Breast epithelium (tissue), 4 donors: ENCODE measurements at places on chromosomes 7 and 10.

DNA sequence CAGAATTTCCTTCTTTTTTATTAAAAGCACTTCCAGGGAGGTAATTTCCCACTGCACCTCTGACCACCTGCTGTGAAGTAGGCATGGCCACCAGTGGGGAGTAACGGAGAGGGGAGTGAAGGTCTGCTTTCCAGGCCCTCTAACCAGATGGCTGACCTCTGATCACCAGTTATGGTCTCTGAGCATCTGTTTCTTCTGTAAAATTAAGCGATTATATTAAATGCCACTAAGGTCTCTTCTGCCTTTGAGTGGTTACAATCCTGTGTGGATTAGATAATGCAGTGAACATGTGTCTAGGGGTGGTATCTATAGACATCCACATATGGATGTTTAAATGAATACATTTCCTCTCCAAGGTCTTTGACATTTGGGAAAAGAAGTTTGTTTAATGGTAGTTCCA, 199.6 kb downstream of the HERPUD2 start:
- H3K27ac ChIP-seq, result no peak overlapping the region
- peaks cover 6% of the 10 kb centered on the region for H3K27me3 ChIP-seq
- no peak for DNase-seq
- H3K4me1 ChIP-seq, result no peaks in the 10 kb centered on the region
- H3K36me3 ChIP-seq, result no peaks in the 10 kb centered on the region
- H3K4me3 ChIP-seq, result no peak overlapping the region

GRCh38 chr7:72453471-72453870, 41.3 kb upstream of the CALN1 start:
- no peaks in the 10 kb centered on the region for H3K36me3 ChIP-seq
- no peak for DNase-seq
- no peak overlapping the region for H3K27ac ChIP-seq
- H3K4me1 ChIP-seq, result no peaks in the 10 kb centered on the region
- H3K4me3 ChIP-seq, result no peak overlapping the region

GRCh38 chr10:96216775-96217174, 54.6 kb downstream of the BLNK start:
- no peaks in the 10 kb centered on the region for H3K36me3 ChIP-seq
- DNase-seq, result no peak
- H3K4me1 ChIP-seq, result no peaks in the 10 kb centered on the region
- H3K27ac ChIP-seq, result no peak overlapping the region
- H3K27me3 ChIP-seq, result no peaks in the 10 kb centered on the region

DNA sequence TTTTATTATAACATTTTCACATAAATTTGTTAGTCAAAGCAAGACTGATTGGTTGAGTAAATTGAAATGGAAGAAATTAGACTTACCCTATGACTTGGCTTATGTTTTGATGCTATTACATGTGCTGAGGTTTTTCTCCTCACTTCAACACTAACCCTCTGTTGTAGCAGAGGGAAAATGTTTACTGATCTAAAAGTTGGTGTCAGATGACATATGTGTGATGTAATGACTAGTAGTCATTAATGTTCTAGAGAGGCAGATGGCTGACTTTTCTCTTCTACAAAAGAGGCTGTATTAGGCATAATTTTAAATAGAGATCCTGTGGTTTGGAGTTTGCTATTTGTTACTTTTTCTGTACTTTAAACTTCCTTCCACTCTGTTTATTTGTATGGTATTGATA, 266.0 kb downstream of the BBS9 start:
- H3K27ac ChIP-seq, result no peak overlapping the region
- DNase-seq, result no peak
- H3K4me1 ChIP-seq, result no peaks in the 10 kb centered on the region
- no peak overlapping the region for H3K4me3 ChIP-seq

GRCh38 chr10:125213541-125214282, 53.3 kb upstream of the CTBP2 start:
- H3K27ac ChIP-seq, result no peak overlapping the region
- H3K4me1 ChIP-seq, result no peaks in the 10 kb centered on the region
- no peak overlapping the region for H3K4me3 ChIP-seq
- H3K36me3 ChIP-seq, result no peaks in the 10 kb centered on the region

DNA sequence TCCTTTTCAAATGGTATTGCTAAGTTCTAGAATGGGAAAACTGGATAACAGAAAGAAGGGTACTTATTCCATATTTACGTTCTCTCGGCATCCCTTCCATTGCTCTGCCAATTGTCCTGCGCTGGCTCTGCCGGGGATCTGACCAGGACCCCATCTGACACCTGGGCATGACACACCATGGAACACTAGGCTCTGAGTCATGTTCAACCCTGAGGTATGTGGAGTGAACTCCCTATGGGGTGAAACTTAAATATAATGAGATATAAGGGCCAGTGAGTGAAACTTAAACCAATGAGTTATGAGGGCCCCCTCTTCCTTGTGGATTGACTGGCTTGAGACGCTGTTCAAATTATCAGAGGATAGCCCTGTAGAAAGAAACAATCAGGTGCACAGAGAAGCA, 55.1 kb upstream of the ZEB1 start:
- H3K27me3 ChIP-seq, result no peaks in the 10 kb centered on the region
- no peaks in the 10 kb centered on the region for H3K4me1 ChIP-seq
- H3K36me3 ChIP-seq, result no peaks in the 10 kb centered on the region

DNA sequence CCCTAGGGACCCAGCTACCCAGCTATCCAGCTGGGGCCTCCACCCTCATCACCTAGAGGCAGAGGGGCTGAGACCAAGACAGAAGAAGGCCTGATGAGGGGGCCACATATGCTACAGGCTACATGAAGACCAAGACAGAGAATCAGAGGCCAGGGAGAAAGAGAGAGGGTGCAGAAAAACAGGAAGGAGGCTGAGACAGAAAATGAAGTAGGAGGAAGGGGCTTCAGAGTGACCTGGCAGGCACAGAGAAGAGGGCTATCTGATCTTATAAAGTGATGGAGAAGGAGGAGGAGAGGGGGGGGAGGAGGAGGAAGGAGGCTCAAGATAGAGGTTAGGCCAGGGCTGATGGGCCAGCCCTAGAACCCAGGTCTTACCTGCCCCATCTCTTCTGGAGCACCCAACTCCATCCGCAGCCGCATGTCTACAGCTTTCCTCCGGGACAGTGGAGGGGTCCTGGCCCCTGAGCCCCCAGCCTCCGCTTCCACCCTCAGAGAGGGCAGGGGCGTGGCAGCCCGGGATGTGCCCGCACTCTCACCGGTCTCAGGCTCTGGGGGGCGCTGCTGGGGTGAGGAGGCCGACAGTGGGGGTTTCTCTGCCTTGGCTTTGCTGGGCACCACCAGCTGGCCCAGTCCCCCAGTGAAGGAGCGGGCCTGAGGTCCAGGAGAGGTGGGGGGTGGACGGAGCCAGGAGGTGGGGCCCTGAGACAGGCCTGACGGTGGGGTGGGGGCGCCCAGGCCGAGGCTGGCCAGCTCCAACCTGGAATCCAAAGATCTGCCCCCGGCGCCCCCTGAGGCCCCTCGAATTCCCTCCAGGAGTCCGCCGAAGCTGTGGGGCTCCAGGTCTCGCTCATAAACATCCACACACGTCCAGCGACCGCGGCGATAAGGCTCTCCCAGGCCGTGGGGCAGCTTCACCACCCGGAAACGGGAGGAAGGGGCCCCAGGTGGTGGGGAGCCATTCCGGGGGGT, 1.8 kb downstream of the TSC22D4 start:
- H3K36me3 ChIP-seq, result no peaks in the 10 kb centered on the region
- peak overlapping the region; percentile 94 for H3K4me3 ChIP-seq
- DNase-seq, result no peak
- H3K4me1 ChIP-seq, result peaks cover 14% of the 10 kb centered on the region

DNA sequence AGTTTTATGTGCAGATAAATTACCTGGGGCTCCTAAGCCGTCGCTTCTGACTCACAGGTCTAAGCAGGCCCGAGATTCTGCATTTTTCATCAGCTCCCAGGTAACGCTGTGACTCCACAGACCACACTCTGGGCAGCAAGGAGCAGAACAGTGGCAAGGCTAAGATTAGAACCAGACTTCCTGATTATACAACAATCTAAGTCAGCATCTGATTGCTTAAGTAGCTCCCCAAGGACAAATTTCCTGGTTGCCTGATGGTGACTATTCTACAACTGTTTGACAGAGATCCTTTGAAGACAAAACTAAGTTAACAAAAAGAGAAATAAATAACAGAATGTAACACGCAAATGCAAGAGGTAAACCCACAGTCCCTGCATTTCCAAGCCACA, 69.0 kb downstream of the CREB3L2 start:
- H3K27me3 ChIP-seq, result no peaks in the 10 kb centered on the region
- peak overlapping the region; percentile 6 for H3K4me3 ChIP-seq
- H3K4me1 ChIP-seq, result peaks cover 30% of the 10 kb centered on the region
- peak overlapping the region; percentile 83 for H3K27ac ChIP-seq

DNA sequence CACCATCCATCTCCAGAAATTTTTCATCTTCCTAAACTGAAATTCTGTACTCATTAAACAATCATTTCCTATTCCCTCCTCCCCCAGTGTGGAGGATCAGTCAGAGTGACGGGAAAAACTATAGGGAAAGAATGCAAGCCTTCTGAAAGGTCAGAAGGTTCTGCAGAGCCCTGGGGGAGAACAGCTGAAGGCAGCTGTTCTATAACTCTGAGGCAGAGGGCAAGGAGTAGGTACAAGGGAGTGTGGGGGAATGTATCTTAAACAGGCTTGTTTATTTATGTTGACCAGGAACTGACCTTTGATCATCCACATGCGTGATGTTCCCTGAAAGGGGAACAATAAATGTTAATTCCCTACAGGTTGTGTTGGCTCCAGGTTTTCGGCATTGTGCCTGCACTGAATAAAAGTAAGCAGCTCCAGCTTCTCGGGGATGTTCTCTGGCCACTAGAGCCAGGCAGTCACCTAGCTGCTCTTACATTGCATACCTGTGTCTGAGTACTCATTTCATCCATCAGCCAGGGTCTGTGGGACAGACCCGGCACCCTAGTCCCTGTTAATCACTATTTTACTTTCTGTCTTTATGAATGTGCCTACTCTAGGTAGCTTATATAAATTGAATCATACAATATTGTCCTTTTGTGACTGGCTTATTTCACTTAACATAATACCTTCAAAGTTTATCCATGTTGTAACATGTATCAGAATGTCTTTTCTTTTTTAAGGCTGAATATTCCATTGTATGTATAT, 5.8 kb downstream of the IFIT1 start:
- H3K4me1 ChIP-seq, result no peaks in the 10 kb centered on the region
- no peak overlapping the region for H3K4me3 ChIP-seq
- no peaks in the 10 kb centered on the region for H3K27me3 ChIP-seq
- DNase-seq, result no peak
